ENCODE measurements at places on chromosomes 11 and 22.
A peak's percentile ranks its signal among the peaks of the same experiment; 100 is the strongest.

- peak; percentile 20 for DNase-seq
Observed at GRCh38 chr11:68036717-68037239, 2.0 kb upstream of the TCIRG1 start.

- DNase-seq, result no peak
Observed at GRCh38 chr22:32333141-32333768, 24.4 kb upstream of the RFPL3 start.

DNA sequence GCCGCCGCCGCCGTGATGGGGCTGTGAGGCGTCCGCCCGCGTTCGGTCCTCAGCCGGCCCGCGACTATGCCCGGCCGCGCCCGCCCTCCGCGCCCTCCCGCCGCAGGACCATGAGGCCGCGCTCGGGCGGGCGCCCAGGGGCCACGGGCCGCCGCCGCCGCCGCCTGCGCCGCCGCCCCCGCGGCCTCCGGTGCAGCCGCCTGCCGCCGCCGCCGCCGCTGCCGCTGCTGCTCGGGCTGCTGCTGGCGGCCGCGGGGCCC is 215 bp downstream of the ZNRF3 start:
- no peak for DNase-seq

- no peak for DNase-seq
Observed at GRCh38 chr11:36234825-36235224, 54.4 kb downstream of the COMMD9 start.

DNA sequence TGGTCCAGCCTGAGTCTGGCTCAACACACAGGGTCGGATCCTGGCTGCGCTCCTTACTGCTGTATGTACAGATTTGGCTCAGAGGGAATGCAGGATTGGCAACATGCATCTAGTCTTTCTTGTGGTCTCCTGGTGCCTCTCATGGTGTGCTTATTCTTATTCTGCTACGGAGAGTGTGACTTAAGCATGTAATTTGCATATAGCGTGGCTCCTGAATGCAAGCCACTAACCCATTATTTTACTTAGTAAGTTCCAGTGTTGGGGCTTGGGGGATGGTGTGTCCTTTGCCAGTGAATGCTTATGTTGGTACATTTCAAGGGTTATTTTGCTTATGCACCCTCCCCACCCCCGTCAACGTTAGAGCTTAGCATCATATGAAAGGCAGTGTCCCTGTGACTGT is 51.2 kb downstream of the PTPRJ start:
- no peak for DNase-seq

DNA sequence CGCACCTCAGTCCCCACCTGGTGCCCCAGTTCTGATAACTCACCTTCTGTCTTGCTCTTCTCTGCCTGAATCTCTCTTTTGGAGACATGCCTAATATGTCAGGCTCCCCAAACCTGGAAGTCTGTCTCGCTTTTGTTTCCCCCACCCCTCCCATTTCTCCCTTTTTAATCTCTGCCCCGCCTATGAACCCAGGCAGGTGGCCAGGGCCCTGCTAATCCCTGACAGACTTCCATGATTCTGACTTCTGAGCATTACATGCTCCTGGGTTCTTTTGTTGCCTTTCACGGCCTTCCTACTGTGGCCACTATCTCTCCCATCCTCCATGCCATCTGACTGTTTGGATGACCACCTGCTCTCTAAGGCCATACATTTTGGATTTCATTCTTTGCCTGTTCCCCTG is 1120.9 kb upstream of the CCDC90B start:
- DNase-seq, result no peak

All from stimulated activated CD8-positive, alpha-beta memory T cell treated with anti-CD3 and anti-CD28 coated beads, Interleukin-7, amount 100 ng/mL, for 4 hours (primary cell).